ENCODE measurements at places on chromosomes 7 and 10. TPM values are rescaled to one million over a fixed set of nuclear protein-coding genes. Genes with fewer than 3 reads are reported as not detected.

- peak; percentile 33 for DNase-seq
- H3K27me3 ChIP-seq, result no peaks in the 10 kb centered on the region
- H3K36me3 ChIP-seq, result no peaks in the 10 kb centered on the region
- no peak overlapping the region for H3K4me3 ChIP-seq
- H3K4me1 ChIP-seq, result peaks cover 3% of the 10 kb centered on the region
- no peak overlapping the region for H3K27ac ChIP-seq
These were observed 51.6 kb upstream of the ZNF32 start for GRCh38 chr10:43700306-43700705.

DNA sequence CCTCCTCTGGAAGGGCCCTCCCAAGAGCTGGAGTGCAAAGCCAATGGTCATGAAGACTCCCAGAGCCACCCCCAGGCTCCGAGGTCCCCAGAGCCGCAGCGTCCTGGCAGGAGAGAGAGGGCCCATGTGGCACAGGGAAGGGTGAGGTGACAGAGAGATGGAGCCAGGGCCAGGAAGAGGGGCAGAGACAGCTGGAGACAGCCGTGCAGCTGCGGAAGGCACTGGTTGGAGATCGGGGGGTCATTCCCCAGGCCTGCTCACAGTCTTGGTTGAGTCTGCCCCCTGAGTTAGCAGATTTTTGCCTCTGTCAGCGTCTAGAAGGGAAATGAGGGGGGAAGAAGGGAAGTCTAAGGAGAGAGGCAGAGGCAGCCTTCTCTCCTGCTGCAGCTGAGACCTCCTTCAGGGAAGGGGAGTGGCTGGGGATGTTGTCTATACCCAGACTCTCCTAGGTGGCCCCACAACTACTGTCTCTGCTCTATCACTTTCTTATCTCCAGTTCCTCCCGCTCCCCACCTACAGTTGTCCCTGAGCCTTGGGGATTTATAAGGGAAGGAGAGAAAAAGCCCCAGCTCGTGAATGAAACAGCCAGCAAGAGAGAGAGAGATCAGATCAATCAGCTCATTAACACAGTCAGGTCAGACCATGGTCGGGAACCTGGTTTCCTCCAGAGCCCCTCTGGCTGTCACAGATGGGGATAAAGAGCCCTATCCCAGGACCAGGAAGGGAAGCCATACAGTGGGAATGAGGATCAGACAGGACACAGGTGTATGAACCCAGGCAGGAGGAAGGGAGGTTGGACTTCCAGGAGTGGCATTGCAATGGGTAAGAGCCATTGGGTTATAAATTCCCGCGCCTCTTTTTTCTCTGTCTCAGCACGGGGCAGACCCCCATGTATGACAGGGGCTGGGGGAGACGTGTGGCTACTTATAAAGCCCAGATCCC, 1.2 kb downstream of the GAL3ST4 start:
- H3K27ac ChIP-seq, result no peak overlapping the region
- DNase-seq, result no peak
- H3K4me1 ChIP-seq, result peaks cover 6% of the 10 kb centered on the region
- peaks cover 3% of the 10 kb centered on the region for H3K36me3 ChIP-seq
- H3K27me3 ChIP-seq, result no peaks in the 10 kb centered on the region

GRCh38 chr7:25895792-25896171, 256.2 kb upstream of the NFE2L3 start:
- peaks cover 24% of the 10 kb centered on the region for H3K27me3 ChIP-seq
- H3K4me3 ChIP-seq, result no peak overlapping the region
- DNase-seq, result no peak

- peaks cover 14% of the 10 kb centered on the region for H3K4me1 ChIP-seq
- H3K27me3 ChIP-seq, result no peaks in the 10 kb centered on the region
- no peaks in the 10 kb centered on the region for H3K36me3 ChIP-seq
- peak overlapping the region; percentile 81 for H3K27ac ChIP-seq
These were observed 288.1 kb downstream of the PARD3 start for GRCh38 chr10:34526758-34527730.

DNA sequence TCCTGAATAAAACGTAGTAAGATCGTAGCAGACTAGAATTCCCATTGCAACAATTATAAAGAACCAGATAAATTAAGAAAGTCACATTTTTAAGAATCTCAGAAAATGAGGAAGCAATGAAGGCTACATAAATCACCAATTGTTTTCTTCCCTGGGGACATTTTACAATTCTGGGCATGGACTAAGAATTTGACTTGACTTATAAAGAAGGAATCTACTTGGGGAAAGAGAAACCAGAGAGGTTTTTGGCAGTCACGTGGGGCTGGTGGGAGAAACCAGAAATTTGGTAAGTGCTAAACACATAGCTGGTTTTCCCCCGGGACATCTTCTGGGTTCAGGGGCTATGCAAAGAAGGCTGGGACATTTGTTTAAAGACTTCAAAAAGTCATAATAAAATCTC, 109.8 kb upstream of the IL6 start:
- no peaks in the 10 kb centered on the region for H3K27me3 ChIP-seq
- no peak for DNase-seq
- H3K36me3 ChIP-seq, result no peaks in the 10 kb centered on the region
- H3K4me1 ChIP-seq, result peaks cover 4% of the 10 kb centered on the region

DNA sequence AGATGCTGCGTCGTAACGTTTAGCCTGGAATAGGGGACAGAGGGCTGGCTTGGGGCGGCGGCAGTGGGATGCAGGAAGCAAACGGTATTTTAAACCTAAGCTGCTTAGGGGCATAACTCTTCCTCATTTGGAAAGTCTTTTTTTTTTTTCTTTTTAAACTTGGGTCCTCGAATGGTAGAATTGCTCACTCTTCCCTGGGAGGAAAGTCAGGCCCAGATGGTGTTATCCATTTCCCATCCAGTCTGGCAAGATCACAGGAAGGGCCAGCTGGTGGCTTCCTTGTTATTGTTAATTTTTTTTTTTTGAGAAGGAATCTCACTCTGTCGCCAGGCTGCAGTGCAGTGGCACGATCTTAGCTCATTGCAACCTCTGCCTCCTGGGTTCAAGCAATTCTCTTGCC, 56.6 kb downstream of the TMEM209 start:
- H3K4me1 ChIP-seq, result peaks cover 7% of the 10 kb centered on the region
- no peak overlapping the region for H3K27ac ChIP-seq
- DNase-seq, result peak; percentile 46

- no peak overlapping the region for H3K27ac ChIP-seq
- H3K4me3 ChIP-seq, result no peak overlapping the region
- no peaks in the 10 kb centered on the region for H3K27me3 ChIP-seq
- no peaks in the 10 kb centered on the region for H3K4me1 ChIP-seq
These were observed 166.8 kb downstream of the ETV1 start for GRCh38 chr7:13822678-13823077.

DNA sequence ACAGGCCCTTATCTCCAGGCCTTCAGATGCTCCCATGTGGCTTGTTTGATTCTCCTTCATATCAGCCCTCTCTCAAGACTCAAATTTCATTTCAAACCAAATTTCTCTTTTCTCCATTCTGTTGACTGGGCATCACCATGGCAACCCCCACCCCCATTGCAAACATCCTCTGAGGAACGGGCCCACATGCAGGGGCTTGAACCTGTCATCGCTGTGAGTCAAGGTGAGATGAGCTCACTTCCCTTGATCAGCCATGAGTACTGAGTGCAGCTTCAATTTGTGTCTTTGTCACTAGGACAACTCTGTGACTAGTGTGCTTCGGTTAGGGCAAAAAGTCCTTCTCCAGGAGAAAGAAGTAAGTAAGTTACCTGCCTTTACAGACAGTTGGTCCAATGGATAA, 41.9 kb downstream of the CALML3 start:
- no peak overlapping the region for H3K4me3 ChIP-seq
- peak; percentile 45 for DNase-seq
- H3K27ac ChIP-seq, result no peak overlapping the region
- peaks cover 18% of the 10 kb centered on the region for H3K4me1 ChIP-seq
- no peaks in the 10 kb centered on the region for H3K27me3 ChIP-seq

- H3K4me3 ChIP-seq, result peak overlapping the region; percentile 65
- H3K27ac ChIP-seq, result peak overlapping the region; percentile 65
- peaks cover 4% of the 10 kb centered on the region for H3K27me3 ChIP-seq
- no peaks in the 10 kb centered on the region for H3K36me3 ChIP-seq
These were observed 34.4 kb upstream of the GRID1 start for GRCh38 chr10:86400705-86401587.

GRCh38 chr7:139108266-139109187, 993 bp downstream of the ZC3HAV1 start:
- peak overlapping the region; percentile 69 for H3K27ac ChIP-seq
- H3K36me3 ChIP-seq, result no peaks in the 10 kb centered on the region
- DNase-seq, result peak; percentile 4
- H3K27me3 ChIP-seq, result no peaks in the 10 kb centered on the region
- H3K4me1 ChIP-seq, result peaks cover 2% of the 10 kb centered on the region

- H3K4me1 ChIP-seq, result no peaks in the 10 kb centered on the region
- no peaks in the 10 kb centered on the region for H3K27me3 ChIP-seq
- no peaks in the 10 kb centered on the region for H3K36me3 ChIP-seq
These were observed 278.1 kb downstream of the TCERG1L start for GRCh38 chr10:131033166-131034085.

DNA sequence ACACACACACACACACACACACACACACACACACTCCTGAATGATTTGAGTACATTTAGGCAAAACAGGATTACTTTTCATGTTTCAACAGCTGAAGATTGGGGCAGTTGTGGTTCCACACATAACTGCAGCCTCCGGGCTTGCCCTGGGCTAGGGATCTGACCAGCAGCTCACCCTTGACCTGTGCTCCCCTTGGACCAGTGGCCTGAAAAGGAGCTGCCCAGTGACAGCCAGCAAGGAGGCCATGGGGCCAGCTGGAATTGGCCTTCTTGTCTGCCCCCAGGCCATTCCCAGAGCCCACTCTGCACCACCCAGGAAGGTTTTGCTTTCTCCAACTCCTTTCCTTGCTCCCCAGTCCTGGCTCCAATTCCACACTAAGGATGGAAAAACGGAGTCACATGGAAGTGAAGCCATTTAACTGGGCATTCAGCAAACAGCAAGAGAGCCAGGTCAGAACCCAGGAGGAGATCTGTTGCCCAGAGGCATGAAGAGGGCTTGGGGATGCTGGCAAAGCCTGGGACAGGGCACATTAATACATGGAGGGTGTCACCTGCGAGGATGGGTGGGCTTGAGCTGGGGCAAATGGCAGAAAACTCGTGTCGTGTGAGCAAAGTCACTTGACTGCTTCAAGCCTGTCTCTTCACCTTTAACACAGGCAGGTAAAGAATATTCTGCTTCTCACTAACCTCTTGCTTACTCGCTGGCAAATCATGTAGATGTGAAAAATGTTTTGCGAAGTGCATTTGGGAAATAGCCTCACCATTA, 61.5 kb upstream of the GDF10 start:
- H3K36me3 ChIP-seq, result no peaks in the 10 kb centered on the region
- H3K4me3 ChIP-seq, result no peak overlapping the region
- H3K27me3 ChIP-seq, result peaks cover 26% of the 10 kb centered on the region
- no peak for DNase-seq
- no peaks in the 10 kb centered on the region for H3K4me1 ChIP-seq

DNA sequence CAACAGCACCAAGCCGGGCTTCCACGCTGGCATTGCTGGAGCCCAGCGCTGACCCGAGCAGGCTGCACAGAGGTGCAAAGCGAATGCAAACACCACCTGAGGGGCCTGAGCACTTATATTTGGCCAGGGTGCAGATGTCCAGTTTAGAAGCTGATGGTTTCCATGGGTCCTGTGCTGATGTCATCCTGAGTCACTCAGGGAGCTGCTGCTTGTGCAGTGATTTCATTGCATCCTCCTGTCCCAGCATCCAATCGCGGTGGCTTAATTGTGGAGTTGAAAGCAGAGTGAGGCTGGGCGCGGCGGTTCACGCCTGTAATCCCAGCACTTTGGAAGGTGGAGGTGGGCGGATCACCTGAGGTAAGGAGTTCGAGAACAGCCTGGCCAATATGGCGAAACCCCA, 410.2 kb upstream of the KLF6 start:
- no peak overlapping the region for H3K4me3 ChIP-seq
- peak; percentile 77 for DNase-seq
- no peaks in the 10 kb centered on the region for H3K36me3 ChIP-seq

DNA sequence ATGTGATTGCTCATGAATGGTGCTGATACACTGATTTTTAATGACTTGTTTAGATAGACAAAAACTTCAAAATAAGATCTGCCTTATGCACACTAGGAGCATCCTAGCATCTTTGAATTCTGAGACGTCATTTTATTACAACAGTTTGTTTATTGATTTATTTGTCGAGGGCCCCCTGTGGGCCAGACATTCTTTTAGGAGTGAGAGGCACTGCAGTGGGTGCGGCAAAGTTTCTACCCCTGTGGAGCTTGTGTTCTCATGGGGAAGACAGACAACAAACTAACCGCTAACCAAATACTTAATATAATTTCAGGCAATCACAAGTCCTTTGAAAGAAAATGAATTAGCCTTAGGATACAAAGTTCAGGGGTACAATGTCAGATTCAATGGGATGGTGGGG, 363.1 kb downstream of the RPS24 start:
- H3K4me1 ChIP-seq, result no peaks in the 10 kb centered on the region
- no peak for DNase-seq
- H3K36me3 ChIP-seq, result no peaks in the 10 kb centered on the region
- no peak overlapping the region for H3K4me3 ChIP-seq
- no peak overlapping the region for H3K27ac ChIP-seq

- no peaks in the 10 kb centered on the region for H3K27me3 ChIP-seq
- no peaks in the 10 kb centered on the region for H3K4me1 ChIP-seq
- H3K27ac ChIP-seq, result no peak overlapping the region
- DNase-seq, result no peak
- no peaks in the 10 kb centered on the region for H3K36me3 ChIP-seq
These were observed 434.7 kb upstream of the C7orf33 start for GRCh38 chr7:148155826-148156225.

- H3K27ac ChIP-seq, result no peak overlapping the region
- no peaks in the 10 kb centered on the region for H3K27me3 ChIP-seq
- H3K36me3 ChIP-seq, result peaks cover 47% of the 10 kb centered on the region
- H3K4me3 ChIP-seq, result no peak overlapping the region
These were observed 10.1 kb downstream of the PFKFB3 start for GRCh38 chr10:6212806-6213205.

GRCh38 chr7:107408349-107408748, 61.5 kb upstream of the GPR22 start:
- no peaks in the 10 kb centered on the region for H3K4me1 ChIP-seq
- no peak overlapping the region for H3K27ac ChIP-seq
- DNase-seq, result peak; percentile 40
- no peak overlapping the region for H3K4me3 ChIP-seq

- peak overlapping the region; percentile 71 for H3K27ac ChIP-seq
- peaks cover 9% of the 10 kb centered on the region for H3K4me1 ChIP-seq
- H3K27me3 ChIP-seq, result no peaks in the 10 kb centered on the region
- H3K36me3 ChIP-seq, result peaks cover 4% of the 10 kb centered on the region
- H3K4me3 ChIP-seq, result peak overlapping the region; percentile 96
These were observed 127.4 kb downstream of the UBE2H start for GRCh38 chr7:129825209-129825970.

Gene HOXA4
- total RNA-seq, result 1.1 TPM

Gene EVX1
- total RNA-seq, result not detected

Gene BMI1
- 38.3 TPM for total RNA-seq

Gene STEAP1B
- 21.1 TPM for total RNA-seq

Gene FGFR2
- under 0.01 TPM for total RNA-seq

Gene ANKRD61
- total RNA-seq, result under 0.01 TPM
